ENCODE measurements at places on chromosomes 4 and X.
A peak's percentile ranks its signal among the peaks of the same experiment; 100 is the strongest.

GRCh38 chr4:5524446-5525299 lies 183.7 kb downstream of the EVC2 start:
- DNase-seq: peak; percentile 81

DNA sequence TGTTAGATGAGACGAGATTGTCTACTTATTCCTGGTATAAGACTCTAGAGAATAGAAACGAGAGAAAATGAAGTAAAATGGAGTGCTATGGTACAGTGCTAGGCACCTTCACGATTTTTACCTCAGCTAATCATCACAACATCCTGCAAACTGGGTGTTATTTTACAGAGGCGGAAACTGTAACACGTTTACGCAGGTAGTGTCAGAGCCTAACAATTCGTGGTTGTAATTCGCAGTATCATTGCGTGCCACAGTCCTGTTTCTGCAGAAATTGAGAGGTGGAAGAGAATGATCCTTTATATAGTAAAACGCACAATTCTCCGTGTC lies 383 bp upstream of the TBC1D19 start:
- DNase-seq: no peak

GRCh38 chr4:98332017-98332416 lies 70.8 kb downstream of the RAP1GDS1 start:
- no peak for DNase-seq

- DNase-seq: peak; percentile 24
Measured at GRCh38 chr4:8771258-8771590, 100.4 kb downstream of the HMX1 start.

DNA sequence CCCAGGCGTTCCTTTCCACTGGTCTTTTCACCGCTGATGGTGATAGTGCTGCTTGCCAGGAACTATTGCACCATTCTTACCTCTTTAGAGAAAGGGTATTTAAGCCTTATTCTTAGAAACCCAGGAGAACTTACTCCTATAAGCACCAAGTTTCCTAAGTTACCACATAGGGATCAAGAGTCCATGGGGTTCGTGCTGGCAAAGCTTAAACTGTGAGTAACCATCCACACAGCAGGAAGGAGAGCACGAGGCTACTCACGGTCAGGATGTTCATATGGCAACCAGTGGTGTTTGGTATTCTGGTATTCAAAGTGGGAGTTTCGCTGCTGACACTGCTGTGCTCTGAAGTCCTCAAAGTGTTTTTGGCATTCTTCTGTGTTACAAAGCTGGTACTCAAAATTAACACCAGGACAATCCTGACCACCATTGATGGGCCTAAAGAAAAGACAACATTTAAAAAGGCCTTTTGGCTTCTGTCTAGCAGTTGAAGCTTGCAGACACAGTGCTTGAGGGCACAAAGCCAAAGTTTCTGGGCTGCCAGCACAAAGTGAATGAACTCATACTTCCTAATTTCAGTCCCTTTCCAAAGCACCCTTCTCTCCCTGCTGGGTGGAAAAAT lies 256.9 kb downstream of the ADAMTS3 start:
- no peak for DNase-seq

- DNase-seq: no peak
Measured at GRCh38 chr4:185540487-185541120, 5.3 kb upstream of the PDLIM3 start.

GRCh38 chr4:54942721-54943120 lies 182.7 kb downstream of the KDR start:
- DNase-seq: no peak

- DNase-seq: no peak
Measured at GRCh38 chrX:101450961-101451360, 34.3 kb upstream of the ARMCX4 start.

DNA sequence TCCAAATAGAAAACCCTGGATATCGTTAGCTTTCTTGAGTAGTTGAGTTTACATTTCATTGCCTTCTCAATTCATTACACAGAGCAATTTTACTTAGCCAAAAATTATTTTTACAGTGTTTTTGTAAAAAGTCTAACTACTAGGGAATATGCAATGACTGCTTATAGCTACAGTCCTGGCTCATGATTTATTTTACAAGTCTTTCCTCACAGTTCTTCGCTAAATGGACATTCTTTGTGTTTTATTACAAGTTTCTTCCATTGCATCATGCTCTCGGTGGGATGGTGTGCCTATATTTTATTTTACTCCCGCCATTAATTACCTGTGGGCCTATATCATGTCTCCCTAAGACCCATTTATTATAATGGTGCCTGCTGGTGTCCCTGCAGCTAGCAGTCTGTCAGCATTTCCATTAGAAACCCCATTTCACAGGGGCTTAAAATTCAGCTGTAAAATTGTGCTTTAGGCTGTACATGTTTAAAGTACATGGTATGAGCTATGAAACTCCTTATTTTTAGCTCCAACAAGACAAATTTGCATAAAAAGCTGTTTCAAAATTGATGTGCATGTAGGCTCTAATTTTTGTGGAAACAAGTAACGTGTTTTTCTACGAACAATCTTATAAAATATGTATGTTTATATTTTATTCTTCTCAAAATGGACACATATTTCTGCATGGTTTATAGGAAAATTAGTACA lies 227.4 kb downstream of the SLC7A11 start:
- no peak for DNase-seq

- no peak for DNase-seq
Measured at GRCh38 chr4:172892300-172892699, 276.3 kb upstream of the GALNT7 start.

GRCh38 chr4:81164126-81164525 lies 50.9 kb downstream of the PRKG2 start:
- no peak for DNase-seq

DNA sequence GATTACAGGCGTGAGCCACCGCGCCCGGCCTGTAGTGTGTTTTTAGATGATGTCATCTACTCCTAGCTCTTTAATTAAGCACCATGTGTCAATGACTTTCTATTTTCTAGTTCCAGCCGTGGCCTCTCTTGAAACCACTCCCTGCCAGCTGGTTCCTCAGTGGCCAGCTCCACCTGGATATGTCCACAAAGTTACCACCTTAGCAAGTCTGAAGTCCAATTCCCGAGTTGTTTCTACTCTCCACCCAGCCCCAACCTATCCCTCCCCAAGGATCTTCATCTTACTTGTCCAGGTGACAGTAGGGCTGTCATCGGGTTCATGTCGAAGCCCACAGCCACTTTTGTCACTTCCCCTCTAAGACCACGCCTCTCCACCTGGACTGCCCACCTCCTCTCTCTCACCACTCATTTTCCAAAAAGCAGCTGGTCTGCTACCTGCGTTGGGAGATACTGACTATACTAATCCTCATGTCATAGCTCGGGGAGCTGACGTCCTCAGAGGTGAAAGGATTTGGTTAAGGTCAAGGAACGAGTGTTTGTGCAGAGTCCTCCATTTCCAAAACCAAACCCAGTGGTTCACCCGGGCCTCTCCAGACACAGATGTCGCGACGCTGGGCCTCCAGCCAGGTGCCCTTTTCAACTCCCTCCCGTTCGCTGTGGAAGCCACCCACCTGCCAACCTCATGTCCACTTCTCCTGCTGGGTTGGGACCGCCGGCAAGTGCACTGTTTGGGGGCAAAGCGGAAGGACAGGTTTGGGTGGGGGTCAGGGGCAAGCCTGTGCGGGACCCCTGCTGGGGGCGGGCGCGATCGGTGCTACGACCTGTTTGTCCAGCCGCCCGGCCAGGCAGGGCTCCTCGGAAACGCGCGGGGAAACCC lies 704 bp downstream of the FAM3A start:
- no peak for DNase-seq

- DNase-seq: no peak
Measured at GRCh38 chr4:14059006-14059405, 431.5 kb upstream of the BOD1L1 start.

- peak; percentile 22 for DNase-seq
Measured at GRCh38 chrX:2627272-2627867, 63.7 kb upstream of the CD99 start.

GRCh38 chr4:158801066-158801465 lies 32.2 kb downstream of the FNIP2 start:
- DNase-seq: no peak

DNA sequence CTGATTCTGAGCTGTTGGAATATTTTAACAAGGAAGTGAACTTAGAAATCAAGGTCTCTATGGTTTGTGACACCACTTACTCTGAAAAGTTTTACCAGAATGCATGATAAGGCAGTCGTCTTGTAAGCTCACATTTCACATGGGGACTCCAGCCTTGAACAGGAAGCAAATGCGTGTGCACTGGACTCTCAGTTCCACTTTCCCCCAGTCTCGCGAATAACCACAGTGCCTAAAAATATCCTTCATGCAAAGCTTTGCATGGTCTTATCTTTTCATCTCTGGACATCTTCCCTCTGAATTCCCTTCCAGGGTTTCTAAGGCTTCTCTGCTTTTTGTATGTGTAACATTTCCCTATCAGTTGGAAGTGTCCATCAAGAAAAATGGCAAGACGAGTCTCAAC lies 581.8 kb downstream of the NLGN4X start:
- DNase-seq: no peak

DNA sequence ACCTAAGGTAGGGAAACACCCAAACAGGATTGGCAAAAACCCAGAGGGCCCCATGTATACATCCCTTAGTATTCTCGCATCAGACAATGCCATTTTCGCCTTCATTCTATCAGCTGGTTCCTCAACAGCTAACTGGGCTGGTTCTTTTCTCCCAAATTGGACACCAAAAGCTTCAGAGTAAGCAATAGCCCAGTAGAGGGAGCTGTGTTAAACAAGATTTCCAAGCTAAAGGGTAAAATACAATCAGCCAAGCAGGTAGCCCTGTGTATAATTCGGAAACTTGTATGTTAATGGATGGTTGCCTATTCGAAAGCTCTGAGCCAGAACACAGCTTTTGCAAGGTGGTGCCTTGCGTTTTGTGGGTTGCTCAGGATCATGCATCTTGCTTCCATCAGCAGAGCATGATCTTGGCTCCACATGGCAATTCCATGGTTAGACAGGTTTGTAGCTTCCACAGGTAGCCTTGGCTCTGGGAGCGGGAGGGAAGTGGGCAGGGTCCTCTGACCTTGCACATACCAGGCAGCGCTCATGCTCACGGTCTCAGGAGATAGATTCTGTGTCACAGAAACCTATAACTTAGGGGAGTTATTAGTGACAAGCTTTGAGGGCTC lies 115.2 kb upstream of the LNX1 start:
- DNase-seq: peak; percentile 49

- no peak for DNase-seq
Measured at GRCh38 chrX:20513185-20513584, 246.5 kb upstream of the RPS6KA3 start.

DNA sequence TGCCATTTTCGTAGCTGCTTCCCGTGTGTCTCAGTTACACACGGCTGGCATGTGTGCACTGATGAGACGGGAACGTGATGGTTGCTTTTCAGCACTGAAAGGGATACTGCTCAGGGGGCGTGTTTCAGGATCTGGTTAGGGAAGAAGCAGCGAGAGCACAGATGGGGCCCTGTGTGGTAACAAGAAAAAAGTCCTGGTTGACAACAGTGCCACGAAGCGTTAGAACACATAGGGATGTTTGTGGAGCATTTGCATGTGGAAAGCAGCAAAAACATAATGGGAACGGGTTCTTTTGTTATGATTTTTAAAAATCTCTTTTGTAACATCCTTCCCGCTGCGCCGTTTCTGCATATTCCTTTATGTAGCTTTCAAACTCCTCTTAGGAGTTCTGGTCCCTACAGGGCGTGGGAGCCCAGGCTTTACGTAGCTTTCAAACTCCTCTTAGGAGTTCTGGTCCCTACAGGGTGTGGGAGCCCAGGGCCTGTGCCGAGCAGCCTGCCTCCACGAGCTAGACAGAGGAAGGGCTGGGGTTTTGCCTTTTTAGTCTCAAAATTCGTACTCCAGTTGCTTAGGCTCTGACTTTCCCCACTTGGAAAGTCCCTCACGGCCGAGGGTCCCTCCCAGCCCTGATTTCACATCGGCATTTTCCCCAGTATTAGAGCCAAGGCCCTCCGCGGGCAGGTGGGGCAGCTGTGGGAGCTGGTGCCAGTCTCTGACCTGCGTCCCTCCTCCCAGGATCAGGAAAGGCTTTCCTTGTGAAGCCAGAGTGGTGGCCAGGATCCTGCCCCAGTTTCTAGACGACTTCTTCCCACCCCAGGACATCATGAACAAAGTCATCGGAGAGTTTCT lies 11.0 kb upstream of the MSANTD1 start:
- DNase-seq: no peak

DNA sequence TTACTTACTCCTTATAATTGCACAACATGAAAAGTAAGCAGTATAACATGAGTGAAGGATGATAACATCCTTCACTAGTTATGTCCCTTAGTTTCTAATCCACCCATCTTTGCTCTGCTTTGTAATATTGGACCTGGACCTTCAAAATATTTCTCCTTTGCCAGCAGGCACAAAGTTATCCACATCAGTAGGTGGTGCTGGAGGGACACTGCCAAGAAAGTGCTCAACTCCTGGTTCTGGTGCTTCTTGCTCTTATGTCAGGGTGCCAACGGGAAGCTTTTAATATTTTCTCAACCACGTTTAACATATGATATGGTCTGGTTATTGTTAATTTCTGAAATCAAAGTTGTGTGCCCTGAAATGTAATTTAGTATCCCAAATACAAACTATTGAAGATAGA lies 49.1 kb downstream of the TMEM165 start:
- DNase-seq: peak; percentile 9

GRCh38 chr4:73998040-73999011 lies at the start of gene CXCL5:
CXCL5 (minus strand) TSS chr4:73998677; CDS start chr4:73998581, 96 bp downstream.
- DNase-seq: peak; percentile 87

- DNase-seq: no peak
Measured at GRCh38 chrX:69185886-69186285, 20.6 kb upstream of the PJA1 start.

DNA sequence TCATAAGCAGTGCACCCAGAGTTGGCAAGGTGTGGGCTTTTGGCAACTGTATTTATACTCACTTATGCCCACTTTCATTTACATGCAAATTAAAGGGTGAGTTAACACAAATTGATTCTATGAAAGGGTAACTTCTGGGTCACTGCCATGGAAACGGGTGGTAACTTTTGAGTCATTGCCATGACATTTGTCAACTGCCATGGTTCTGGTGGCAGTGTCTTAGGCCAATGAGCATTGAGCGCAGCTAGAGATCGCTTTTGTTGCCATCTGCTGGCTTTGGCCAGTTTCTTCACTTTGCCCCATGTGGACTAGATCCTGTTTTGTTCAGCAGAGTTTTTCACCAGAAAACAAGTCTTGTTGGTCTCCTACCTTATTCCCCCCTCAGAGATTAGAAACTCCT lies 170.8 kb upstream of the NUDT6 start:
- no peak for DNase-seq

DNA sequence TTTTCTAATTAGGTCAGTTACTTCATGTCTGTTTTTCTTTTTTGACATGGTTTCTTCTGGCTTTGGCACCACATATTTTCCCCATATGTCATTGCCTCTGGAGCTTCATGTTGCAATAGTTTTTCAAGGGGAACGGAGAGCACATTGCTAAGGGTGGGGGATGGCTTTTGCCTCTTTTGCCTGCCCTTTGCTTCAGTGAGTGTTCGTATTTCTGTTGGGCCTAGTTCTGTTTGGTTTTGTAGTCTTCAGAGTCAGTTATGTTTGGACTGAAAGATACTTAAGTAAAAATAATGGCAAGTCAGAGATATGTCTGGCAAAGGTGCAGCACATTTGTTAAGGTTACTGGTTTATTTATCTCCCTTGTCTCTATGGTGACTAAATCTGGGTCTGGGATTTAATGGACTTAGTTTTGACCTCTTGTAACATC lies 29.1 kb downstream of the FHL1 start:
- DNase-seq: no peak
